IPS DF 6.9 (cell line): ENCODE measurements at places on chromosomes 1 and 21.

DNA sequence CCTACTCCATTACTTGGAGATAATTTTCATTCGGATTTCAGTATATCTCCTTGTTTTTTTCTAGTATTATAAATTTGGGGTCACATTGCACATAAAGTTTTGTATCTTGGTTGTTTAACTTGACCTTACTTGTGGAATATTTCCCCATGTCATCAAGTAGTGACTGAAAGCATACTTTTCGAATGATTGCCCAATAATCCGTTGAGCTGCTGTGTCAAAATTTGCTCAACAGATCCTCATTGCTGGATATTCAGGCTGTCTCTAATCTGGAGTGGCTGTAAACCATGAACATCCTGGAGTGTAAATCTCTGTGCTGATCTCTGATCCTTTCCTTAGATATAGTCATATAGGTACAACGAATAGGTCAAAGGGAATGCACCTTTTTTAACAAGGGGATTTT is 4.9 kb downstream of the NIPAL3 start:
- no peak for DNase-seq

DNA sequence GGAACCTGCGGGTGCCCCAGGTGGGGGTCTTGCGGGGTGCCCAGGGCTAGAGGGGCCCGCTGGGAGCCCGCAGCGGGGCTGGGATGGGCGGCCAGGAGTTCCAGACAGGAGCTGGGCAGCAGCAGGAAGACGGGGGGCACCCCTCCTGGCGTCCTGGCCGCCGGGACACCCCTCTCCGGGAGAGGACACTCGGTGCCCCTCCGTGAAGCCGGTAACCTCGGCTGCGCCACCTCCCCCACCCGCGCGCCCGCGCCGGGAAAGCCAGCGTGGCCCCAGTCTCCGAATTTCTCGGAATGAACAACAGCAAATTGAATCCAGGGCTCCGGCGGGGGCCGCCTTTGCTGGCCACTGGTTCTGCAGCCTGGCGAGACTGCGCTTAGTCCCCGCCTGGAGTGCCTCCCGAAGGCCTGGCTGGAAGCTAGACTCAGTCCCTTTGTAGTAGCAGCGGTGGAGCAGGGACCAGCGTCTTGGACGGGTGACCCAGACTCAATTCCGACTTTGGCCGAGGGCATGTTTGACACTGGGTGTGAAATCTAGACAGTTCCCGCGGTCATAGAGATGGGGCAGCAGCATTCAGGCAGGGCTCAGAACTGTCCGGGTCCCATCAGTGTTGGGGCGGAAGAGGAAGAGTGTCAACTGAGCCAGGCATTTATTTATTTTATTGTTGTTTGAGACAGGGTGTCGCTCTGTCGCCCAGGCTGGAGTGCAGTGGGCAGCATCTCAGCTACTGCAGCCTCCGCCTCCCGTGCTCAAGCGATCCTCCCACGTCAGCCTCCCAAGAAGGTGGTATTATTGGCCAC is 773 bp downstream of the IFNGR2 start:
- no peak for DNase-seq

- DNase-seq: no peak
Measured at GRCh38 chr1:203670594-203670993, 44.0 kb downstream of the ATP2B4 start.

DNA sequence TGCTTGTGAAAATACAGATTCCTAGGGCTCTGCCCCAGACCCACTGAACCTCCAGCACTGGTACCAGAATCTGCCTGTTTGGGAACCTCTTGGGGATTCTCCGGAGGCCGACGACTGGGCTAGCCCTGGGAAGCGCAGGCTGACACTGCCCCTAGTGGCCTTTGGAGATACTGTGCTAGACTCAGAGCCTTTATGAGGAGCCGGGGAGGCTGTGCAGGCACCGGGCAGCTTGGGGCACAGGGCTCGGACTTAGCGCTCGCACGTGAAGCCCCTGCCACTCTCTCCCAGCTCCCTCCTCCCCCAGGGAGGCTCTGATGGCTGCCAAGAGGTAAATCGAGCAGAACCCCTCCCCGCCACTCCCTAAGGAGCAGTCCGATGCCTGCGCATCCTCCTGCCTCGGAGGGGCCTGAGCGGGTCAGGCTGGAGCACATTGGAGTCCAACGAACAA is 144.6 kb upstream of the TNR start:
- DNase-seq: peak; percentile 72

- DNase-seq: no peak
Measured at GRCh38 chr1:109838838-109839240, 71.8 kb upstream of the CSF1 start.

- no peak for DNase-seq
Measured at GRCh38 chr1:97904534-97904933, 16.3 kb downstream of the DPYD start.

DNA sequence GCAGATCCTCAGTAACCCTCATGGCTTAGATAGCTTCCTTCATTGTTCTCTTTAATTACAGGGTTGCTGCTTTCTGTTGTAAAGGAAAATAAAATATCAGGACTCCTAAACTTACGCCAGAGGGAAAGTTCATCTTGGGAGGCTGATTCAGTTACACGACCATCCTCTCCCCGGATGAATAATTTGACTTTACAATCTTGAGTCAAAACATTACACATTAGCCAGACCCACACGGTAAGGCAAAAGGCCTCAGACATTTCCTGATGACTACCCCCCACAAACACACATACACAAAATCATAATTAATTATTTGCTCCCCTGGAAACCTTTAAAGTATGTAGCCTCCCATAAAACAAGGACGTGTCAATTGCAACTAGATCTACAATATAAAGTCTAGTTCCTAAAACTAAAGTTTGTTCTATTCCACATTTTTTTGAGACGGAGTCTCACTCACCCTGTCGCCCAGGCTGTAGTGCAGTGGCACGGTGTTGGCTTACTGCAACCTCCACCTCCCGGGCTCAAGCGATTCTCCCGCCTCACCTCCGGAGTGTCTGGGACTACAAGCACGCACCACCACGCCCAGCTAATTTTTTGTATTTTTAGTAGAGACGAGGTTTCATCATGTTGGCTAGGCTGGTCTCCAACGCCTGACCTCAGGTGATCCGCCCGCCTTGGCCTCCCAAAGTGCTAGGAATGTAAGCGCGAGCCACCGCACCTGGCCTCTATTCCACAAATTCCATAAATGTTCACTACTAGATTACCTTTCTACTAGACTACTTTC is 830 bp upstream of the PRDX1 start:
- DNase-seq: no peak

- DNase-seq: no peak
Measured at GRCh38 chr21:41759926-41760325, 6.9 kb downstream of the RIPK4 start.

DNA sequence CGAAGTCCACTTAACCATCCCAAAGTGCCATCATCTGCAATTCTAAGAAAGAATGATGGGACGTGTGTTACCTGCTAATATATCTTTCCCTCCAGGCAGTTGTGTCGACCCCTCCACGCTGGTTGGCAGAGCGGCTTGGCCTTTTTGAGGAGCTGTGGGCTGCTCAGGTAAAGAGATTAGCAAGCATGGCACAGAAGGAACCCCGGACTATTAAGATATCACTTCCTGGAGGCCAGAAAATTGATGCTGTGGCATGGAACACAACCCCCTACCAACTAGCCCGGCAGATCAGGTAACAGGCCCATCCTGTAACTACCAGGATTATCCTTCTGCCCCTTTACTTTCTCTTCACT is 520 bp downstream of the TARS2 start:
- no peak for DNase-seq

DNA sequence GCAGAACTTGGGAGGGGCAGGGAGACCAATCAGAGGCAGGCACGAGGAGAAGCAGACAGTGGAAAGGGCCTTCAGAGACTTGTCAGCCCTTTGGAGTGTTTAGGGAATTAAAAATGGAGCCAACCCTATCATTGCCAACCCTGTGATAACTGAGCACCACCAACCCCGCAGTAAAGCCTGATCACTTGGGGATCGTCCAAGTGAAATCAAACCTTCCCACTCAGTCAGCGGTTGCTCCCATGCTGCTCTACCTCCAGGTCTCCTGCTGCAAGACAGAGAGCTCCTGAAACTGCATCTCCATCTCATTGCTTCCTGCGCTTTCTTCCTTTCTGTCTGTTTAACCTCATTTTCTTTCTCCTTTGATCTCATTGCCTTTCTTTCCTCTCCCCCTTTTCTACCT is 4.8 kb upstream of the ACKR1 start:
- DNase-seq: no peak

DNA sequence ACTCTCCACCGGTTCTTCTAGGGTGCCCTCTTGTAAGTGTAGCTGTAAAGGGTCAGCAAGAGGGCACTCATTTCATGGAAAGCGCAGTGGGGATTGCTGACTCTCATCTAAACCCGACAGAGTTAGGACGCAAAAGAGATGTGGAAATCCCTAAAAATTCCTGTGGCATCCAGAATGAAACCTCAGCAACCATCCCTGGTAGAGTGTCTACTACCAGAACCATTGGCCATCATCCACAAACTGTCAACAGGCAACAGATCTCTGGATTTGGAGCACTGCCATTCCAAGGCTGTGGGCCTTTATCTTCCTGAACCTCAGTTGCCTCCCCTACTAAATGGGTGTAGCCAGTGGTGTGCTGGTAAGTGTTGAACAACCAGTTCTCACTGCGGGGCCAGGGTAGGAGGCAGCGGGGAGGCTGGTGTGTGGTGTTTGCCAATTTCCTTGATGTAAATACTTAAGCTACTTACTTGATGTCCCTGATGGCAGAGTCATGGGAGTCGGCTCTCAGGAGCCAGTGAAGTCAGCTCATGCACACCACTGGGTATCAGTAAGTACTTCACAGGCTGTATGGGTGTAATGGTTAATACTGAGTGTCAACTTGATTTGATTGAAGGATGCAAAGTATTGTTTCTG is 195.8 kb downstream of the KAZN start:
- DNase-seq: no peak

DNA sequence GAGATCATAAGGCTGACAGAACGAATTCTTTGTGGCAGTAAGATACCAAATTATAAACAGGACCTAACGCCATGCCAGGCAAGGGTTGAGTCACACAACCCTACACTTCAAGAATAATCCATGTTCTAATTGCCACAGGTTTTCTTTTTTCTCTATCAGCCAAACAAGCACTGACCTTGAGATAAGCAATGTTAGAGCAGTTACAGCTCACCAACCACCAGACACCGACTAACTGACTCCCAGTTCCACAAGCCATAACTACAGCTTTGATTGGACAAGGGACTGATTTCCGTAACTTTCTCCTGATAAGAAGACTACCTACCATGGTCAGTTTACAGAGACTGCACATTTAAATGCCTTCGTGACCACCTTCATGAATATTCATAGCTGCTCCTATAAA is 149.6 kb downstream of the PTPRU start:
- no peak for DNase-seq
